ENCODE measurements at places on chromosomes 16 and 17.

GRCh38 chr16:593406-593805 is 3.5 kb downstream of the RAB40C start:
- DNase-seq, result no peak

- DNase-seq, result no peak
These were observed 119.2 kb upstream of the NETO2 start for GRCh38 chr16:47262938-47263337.

DNA sequence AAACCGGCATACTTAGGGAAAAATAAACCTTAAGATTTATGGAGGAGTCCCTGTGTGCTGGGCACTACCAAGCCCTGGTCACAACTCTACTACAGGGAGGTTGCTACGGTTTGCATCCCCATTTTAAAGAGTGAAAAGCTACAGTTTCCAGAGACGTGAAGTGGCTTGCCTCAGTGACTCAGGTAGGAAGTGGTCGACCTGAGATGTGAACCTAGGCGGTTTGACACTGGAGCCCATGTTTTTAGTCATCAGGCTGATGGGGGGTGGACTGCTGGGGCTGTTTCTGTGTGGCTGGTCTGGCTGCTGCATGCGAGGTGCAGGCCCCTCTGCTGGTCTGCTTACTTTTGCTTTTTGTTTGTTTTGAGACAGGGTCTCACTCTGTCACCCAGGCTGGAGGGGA is 6.6 kb downstream of the COX6A2 start:
- no peak for DNase-seq

DNA sequence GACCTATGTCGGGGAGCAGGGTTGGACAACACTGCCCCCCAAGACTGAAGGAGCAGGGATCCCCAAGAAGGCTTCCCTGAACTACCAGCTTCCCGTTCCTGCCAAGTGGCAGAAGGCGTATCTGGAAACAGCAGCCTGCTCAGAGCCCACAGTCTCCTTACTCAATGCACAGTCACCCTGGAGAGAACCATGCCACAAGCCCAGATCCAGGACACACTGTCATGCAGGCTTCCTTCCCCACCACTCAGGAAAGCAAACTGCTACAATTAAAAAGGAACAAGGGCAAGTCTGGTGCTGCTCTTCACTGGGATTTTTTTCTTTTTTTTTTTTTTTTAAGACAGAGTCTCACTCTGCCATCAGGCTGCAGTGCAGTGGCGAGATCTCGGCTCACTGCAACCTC is 8.2 kb downstream of the WDR45B start:
- no peak for DNase-seq

- DNase-seq, result no peak
These were observed 5.0 kb downstream of the ACLY start for GRCh38 chr17:41913798-41914197.

DNA sequence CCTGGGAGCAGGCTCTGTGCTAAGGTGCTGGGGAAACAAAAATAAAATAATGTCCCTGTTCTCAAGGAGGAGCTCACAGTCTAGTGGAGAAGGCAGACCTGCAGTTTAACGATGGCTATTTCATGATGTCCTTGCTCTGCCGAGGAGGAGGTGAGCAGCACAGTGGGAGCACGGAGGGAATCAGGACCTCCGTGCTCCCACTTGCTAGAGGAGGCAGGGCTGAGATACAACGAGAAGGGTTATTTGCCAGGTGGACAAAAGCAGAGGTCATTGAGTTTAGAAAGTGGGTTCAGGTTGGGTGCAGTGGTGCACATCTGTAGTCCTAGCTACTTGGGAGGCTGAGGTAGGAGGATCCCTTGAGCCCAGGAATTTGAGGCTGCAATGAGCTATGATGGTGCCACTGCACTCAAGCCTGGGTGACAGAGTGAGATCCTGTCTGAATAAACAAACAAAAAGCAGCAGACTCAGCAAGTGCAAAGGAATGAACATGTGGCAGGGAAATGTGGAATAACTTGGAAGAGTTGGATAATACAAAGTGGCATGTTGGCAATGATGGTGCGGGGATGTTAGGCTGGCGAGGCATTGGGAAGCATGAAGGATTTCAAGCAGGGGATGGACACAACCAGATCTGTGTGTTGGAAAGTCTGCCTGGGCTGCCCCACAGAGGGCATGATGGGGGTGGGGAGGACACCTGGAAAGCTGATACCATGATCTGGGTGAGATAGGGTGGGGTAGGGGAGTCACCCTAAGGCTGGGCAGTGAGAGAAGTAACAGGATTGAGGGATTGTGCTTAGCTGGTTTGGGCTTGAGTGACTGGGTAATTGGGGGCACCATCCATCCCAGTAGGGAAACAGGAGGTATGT is 12.8 kb upstream of the TNS4 start:
- no peak for DNase-seq

- no peak for DNase-seq
These were observed 399.8 kb downstream of the KCNJ2 start for GRCh38 chr17:70569128-70569527.

DNA sequence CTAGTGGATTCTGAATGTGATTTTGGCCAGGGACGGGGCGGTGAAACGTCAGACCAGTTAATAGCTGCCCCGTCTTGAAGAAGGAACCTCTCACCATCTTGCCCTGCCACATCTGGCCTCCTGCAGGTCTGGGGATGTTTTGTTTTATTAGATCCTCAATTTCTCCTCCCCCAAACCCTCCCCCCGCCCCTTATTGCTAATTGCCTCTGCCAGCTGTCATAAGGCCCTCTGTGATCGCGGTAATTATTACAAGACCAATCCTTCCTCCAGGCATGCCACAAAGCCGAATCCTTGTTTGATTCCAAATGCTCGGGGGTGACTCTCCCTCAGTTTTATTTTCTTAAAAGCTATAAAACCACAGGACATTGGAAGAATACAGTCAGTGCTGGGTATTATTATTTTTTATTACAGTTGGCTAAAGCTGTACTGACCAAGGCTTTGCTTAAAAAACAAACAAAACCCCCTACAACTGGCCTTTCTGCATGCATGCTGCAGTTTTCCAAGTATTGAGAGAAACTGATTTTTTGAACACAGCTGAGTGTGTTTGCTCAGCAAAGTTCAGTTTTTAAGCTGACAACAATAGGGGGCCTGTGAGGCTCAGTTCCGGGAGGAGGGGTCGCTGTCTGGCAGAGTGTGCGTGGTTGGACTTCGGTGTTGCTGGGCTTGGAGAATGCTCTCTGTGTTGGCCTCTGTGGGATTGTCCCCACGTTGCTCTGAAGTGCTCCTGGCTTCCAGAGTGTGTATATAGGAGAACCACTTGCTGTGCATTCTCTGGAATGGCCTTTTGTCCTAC is 1.7 kb downstream of the KSR1 start:
- DNase-seq, result no peak

DNA sequence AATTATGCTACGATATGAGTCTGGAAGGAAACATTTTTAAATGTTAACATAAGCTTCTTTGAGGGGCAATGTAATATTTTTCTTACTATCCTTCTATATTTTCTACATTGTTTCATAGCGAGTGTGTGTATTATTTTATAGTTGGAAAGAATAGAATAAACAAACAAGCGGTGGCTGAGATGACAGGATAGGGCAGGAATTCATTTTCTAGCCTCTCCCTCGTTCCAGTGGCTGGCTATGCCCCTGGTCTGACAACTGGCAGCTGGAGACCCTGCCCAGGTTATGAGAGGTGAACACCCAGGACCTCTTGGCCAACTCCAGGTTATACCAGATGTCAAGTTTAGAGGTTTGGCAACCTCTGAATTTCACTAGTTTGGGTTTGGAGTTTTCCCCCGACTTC is 14.5 kb upstream of the TNRC6C start:
- DNase-seq, result no peak

DNA sequence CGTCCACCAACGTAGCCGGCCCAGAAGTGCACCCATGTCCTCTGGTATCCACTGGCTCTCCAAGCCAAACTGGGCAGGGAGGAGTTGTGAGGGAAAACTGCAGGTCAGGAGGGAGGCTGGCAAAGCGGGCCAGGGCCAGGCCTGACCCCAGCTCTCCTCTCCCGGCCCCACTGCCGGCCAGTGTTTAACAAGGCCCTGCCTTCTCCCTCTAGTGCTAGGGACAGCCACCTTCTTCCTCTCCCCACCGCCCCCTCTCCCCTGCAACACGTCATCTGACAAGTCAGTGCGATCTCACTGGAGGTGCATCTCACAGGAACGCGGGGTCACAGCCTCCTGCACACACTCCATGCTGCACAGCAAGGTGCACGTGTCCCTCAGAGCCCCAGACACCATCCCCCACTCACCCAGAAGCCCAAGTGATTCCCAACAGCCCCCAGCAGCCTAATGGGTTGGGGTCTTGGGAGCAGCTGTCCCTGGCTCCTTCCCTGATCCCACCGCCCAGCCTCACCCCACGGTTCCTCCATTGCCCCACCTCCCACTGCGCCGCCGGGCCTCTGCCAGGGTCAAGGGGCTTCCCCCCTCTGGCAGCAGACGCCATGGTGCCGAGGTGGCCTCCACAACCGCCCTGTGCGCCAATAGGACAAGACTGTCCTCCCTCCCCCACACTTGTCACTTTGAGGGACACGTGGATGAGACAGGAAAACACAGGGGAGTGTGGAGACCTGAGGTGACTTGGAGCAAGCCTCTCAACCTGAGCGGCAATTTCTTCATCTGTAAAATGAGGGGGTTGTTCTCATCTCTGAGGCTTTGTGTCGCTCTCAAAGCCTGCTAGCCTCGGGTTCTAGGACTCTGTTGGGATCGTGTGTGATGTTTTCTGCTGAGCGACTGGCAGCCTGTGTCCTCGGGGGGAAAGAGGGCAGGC is 1.1 kb upstream of the ACE start:
- DNase-seq, result no peak
